ENCODE measurements at places on chromosomes 7 and 10.

DNA sequence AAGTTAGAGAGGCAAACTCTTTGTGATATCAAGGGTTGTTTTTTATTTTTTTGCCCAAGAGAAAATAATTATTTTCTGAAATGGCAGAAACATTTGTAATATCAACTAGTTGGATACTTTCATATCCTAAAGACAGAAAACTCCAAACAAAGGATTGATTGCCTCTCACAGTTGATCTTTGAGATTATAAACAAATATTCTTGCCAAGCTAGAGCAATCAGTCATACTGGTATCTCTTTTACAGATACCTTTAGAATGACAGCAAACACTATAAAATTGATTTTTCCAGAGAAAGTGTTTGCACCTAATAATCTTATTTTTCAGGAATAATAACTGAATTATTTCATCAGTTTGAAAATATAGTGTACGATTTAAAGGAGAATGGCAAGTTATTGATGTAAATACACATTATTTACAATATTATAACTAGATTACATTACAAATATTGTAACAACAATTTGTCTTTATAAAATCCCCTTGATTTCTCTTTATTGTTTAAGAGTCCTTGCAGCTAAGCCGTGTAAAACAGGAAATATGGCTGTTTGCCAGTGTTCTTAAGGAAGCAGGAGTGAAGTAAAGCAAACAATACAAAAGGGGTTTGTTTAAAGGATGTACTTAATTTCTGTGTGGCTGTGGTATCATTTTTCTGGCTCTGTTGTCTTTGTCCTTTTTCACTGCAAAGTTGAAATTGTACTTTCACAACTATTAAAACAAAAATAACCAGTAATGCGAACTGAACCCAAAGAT, 58.4 kb downstream of the MAPK8 start:
- DNase-seq = peak; percentile 75

DNA sequence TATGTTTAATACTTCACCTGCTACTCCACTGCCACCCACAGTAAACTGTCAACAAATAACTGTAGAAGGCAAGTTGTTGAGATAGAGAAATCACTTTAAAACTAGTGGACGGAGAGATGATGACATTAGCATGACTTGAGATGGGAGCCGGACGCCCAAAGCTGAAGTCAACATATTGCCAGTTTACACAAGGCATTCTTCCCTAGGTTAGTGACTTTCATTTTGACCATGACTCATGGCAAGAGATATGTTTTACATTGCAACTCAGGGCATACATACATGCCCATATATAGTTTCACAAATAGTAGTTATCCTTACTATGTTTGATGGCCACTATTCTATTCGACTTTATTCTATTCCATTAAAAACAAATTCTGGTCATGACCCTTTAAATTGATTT, 296.6 kb downstream of the PLXNA4 start:
- DNase-seq = no peak

DNA sequence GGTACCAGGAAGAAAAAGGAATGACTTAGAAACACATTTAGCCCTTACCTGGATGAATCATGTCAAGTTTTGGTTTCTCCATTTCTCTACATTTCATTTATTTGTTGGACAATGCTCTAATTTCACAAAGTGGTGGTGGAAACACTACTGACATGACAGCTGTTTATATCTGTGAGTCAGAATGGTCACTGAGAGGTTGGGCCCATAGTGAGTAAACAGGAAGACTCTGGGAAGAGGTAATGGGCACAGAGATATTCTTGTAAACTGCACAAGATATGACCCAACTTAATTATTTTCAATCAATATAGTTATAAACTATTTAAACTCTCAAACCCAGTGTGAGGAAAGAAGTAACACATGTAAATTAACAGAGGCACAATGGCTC, 176.3 kb upstream of the MEOX2 start:
- DNase-seq = peak; percentile 50

- DNase-seq = no peak
Observed at GRCh38 chr10:28939281-28940157, 262.2 kb downstream of the BAMBI start.

GRCh38 chr7:36787933-36788378, 63.7 kb upstream of the AOAH start:
- DNase-seq = no peak

DNA sequence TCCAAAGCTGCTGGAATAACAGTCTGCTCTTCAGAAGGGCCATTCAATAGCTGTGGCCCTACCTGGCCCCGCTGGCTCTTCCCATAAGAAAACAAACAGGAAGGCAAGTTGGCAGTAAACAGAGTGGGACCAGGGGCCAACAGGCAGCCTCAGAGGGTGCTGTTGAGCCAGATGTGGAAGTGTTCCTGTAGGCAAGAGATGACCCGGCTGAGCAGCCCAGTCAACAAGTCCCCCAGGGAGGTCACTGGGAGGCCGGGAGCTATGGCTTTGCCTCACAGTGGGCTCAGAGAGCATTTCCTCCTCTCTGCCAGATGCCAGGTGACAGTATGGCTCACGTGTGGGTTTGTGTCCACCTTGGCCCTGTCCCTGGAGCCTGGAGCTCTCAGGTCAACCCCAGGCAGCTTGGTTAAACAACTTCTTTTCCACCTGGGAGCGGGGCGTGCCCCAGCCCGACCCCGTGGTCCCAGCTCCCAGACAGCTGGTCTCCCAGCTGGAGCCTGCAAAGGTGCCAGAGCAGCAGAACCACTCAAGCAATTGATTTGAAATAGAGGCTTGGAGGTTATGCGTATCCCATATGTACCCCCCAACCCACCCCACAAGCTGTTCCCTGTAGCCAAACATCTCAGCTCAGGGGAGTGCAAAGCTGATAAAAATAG, 33.8 kb upstream of the LOXL4 start:
- no peak for DNase-seq

GRCh38 chr7:143171697-143172096, 11.5 kb upstream of the TAS2R39 start:
- no peak for DNase-seq

DNA sequence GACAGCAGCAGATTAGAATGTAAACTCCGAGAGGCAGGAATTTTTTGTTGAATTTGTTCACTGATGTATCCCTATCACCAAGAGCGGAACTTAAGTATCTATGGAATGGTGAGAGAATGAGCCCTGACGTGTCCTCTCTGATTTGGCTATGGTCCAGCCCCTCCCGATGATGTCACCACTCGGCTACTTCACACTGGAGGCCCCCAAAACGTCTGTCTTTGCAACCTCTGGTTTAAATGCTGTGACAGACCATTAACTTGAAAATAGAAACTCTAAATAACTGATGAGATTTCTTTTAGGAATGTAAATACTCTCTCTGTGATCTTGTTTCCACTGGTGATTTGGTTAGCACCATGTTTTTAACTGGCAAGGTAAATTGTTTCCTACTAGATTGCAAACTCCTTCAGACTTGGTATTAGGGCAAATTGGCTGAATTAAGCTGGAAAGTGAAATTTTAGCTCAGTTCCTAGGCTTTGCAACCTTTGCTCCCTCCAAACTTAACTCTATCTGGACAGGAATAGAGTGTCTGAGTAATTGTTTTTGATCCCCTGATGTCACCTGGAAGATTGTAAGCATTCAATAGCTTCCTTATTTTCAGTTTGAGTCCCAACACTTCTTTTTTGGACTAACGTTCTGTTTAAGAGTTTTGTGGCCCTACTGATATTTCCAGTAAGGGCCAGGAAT, 19.1 kb downstream of the SLC16A12 start:
- DNase-seq = peak; percentile 93

GRCh38 chr10:13823709-13824405, 237.1 kb downstream of the PRPF18 start:
- no peak for DNase-seq

GRCh38 chr7:50101873-50102272, 8.8 kb upstream of the ZPBP start:
- DNase-seq = no peak

DNA sequence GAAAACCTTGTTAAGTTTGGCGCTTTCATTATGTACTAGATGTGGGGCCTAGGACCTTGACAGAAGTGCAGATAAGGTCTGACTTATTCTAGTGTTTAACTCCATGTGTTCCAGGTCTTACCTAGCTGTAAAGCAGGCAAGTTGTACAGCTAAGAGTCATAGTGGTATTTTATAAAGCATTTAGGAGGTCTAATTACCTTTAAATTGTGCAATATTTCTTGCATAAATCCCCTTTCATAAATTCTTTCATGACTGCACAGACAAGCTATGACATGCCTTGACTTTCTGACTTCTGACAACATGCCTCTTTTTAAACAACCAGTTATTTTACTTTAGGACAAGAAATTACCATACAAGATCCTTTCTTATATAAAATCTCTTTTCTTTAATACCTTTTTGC, 151.6 kb upstream of the VSTM2A start:
- no peak for DNase-seq

GRCh38 chr7:33062023-33062781, at the start of gene NT5C3A:
Gene NT5C3A, minus strand, starts transcription at chr7:33062776. Its CDS starts 71 bp downstream, at chr7:33062705.
- DNase-seq = peak; percentile 65

DNA sequence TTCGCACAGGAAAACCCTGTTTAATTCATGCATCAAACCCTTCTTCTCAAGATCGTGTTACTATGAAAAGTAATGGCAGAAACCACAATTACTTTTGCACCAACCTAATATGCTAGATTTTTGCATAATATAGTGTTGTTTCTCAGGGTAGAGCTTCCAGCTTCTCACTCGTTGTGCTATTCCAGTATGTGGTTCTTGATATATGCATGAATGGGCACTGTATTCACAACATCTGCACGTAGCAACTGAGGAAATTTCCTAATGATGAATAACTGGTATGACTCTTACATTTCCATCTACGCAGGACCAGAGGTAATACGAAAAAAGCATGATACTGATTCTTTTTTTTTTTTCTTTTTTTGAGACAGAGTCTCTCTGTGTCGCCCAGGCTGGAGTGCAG, 326.6 kb upstream of the GALNT17 start:
- DNase-seq = no peak

DNA sequence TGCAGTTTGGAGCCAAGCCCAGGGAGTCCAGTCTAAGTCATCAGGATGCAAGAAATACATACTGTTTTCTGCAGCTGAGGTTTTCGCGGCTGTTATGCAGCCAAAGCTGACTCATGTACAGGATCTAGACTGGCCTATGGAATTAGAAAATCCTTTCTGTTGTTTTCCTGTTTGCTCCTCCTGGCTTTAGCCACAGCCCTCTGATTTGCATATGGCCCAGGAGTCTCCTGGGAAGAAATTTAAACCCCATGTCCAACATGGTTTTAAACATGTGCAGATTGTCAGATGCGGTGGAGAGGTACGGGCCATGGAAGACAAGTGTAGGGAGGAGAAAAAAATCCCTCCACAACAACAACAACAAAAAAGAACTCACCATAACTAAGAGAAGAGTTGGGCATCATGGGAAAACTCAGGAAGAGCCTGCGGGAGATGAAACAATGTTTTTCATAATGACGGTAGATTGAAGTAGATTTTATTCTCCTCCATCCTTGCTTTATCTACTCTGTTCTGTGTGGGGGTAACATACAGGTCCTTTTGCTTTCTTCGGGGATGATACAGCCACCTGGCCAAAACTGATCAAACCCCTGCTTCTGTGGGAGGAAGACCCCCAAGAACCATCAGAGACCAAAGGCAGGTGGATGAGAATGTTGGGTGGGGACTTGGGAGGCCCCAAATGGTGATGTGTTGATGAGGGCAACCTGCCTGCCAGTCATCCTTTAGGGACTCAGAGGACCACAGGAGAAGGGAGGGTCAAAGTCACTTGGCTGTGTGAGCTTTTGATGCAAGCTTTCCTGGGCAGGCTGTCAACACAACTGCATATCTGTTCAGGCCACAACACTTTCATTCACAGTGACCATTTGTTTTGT, 29.8 kb upstream of the GNA12 start:
- DNase-seq = peak; percentile 99

- no peak for DNase-seq
Observed at GRCh38 chr10:48881937-48882336, 57.7 kb downstream of the LRRC18 start.

- peak; percentile 32 for DNase-seq
Observed at GRCh38 chr7:79296553-79297320, 156.7 kb downstream of the MAGI2 start.

GRCh38 chr10:6187278-6187677, 15.5 kb upstream of the PFKFB3 start:
- no peak for DNase-seq

DNA sequence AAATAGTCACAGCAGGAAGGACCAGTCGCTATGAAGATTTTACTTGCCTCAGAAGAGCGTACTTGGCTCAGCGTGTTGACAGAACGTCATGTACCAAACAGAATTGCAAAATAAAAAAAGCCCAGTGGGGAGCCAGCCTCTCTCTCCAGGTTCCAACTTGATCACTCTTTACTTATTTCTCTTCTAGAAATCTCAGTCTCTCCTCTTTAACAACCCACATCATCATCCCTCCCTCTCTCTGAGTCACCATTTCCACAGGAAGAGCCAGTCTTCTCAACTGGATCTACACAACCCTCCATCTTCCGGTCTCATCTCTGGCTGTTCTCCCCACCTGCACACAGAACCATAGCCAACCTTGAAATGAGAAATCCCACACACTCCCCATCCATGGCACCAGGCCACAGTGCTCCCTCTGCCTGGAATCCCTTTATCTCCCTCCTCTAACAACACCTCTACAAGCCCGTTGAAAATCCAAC, 718.3 kb downstream of the GRID1 start:
- no peak for DNase-seq

DNA sequence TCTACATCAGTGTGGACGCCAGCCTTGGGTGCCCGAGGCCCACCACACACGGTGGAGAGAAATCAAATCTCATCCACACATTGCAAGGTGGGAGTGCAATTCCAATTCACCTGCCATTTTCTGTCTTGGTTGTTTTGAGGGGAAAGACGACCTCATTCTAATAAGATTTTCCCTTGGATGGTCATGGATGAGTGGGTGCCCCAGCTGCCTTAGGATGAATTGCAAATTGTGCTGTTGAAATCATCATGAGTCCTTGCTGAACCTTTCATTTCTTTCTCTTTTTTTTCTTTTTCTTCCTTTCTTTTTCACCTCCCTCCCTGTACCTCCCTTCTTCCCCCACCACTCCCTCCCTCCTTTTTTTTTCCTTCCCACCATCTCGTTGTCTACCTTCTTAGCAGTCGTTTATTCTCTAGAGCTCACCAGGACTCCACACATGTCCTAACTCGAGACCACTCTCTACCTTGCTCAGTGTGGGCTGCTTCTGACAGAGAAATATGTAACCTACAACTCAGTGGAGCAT, 266.9 kb upstream of the NFE2L3 start:
- DNase-seq = no peak

DNA sequence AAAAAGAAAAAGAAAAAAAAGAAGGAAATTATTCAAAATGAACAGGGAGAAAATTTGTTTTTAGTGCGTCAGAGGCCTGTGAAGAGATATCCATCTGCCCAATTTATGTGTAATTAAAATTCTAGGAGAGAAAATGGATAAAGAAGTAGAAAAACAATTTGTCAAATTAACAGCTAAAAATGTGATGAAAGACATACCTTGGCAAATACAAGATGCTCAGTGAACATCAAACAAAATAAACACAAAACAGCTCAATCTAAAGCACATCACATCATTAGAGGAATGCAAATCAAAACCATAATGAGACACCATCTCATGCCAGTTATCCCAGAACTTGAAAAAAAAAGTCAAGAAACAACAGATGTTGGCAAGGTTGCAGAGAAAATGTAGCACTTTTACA, 472.8 kb downstream of the PAXIP1 start:
- DNase-seq = no peak

Data from ELR (cell line).